ENCODE measurements at places on chromosomes 16 and 17.

DNA sequence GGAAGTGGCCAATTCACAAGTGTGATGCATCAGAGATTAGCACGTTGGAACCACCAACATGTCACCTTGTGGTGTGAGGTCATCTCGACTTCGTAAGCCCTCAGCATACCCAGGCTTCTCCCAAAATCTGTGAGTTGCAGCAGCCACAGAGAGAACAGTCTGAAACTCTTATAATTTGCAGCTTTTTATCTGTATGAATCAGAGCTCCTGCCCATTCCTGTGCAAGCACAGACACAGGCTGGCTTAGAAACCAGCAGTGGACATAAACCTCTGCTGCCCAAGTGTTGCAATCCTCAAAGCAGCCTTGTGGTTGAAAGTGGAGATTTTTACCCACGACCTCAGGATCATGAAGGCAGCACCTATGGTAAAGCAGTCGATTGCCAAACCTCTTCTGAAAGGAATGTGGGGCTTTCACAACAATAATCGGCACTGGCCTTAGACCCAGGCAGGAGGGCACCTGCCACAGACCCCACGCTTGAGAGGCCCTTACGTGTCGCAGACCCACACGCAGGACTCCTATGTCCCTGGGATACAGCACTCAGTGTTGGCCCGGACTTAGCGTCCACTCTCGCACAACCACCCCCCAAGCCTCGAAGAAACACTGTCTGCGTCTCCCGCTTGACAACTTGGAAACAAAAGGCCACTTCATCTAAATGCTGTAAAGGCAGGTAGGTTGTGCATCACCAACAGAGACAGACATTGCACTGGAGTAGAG, 24.5 kb upstream of the OSGIN1 start:
- no peak overlapping the region for H3K4me3 ChIP-seq
- no peaks in the 10 kb centered on the region for H3K27me3 ChIP-seq
- no peaks in the 10 kb centered on the region for H3K4me1 ChIP-seq
- no peak overlapping the region for H3K27ac ChIP-seq
- no peaks in the 10 kb centered on the region for H3K36me3 ChIP-seq

DNA sequence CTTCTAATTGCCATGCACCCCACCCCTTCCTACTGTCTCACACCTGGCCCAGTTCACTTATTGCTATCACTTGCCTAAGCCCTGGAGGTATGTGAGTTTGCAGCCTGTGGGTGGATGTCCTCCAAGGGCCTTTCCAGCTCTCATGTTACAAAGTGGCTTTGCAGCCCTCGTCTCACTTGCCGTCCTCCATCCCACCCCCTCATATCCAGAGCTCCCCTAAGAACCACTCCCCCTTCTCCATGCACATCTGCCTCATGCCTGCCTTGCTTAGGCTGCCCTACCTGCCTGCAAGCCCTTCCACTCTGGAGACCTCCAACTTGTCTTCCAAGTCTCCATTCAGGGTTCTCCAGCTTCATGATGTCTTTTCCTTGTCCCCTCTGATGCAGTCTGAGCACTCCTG, 119.4 kb upstream of the NLRP1 start:
- no peak overlapping the region for H3K4me3 ChIP-seq
- DNase-seq: no peak
- H3K4me1 ChIP-seq: no peaks in the 10 kb centered on the region
- no peak overlapping the region for H3K27ac ChIP-seq

DNA sequence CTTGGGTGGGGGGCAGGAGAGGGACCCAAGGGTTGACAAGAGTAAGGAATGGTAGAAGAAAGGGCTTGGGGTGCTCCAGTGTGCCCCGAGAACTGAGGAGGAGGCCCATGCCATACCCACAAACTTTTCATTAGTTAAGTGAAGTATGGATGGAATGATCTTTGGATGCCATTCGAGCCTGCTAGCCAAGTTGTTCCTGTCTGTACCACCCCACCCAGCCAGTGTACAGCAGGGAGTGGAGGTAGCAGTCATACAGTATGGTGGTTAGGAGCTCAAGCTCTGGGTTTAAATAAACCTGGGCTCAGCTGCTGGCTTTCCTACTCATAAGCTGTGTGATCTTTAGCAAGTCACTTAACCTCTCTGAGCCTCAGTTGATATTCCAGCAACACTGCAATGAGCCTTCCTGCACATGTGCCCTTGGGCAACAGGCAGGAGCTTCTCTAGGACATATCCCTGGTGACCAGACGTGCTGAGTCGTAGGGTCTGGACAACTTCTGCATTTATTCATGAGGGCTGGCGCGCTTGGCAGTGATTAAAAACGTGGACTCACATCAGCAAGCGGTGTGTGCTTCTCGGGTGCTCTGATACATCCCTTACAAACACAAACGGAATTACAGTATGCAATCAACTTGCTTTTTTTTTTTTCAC, 22.9 kb downstream of the ITPRIPL2 start:
- no peak for DNase-seq
- H3K4me3 ChIP-seq: no peak overlapping the region
- no peaks in the 10 kb centered on the region for H3K36me3 ChIP-seq
- no peak overlapping the region for H3K27ac ChIP-seq

DNA sequence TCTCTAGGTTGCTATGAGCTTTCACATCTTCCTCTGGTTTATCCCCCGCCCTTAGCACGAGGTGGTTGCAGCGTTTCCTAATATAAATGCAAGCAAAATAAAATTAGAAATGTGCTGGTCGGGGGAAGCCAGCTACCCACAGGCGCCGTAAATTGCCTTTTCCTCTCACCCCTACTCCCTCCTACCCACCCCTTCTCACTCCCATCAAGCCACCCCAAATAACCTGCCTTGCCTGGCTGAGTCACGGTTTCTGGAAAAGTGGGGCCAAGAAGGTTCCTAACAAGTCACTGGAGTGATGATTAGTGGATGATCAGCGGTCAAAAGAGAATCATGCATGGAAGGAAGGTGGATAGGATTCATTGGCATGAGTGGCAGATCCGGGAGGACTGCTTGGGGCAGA, 120.9 kb upstream of the RBFOX1 start:
- no peaks in the 10 kb centered on the region for H3K27me3 ChIP-seq
- H3K27ac ChIP-seq: no peak overlapping the region
- H3K4me3 ChIP-seq: no peak overlapping the region
- no peak for DNase-seq
- no peaks in the 10 kb centered on the region for H3K4me1 ChIP-seq
- H3K36me3 ChIP-seq: no peaks in the 10 kb centered on the region

GRCh38 chr17:42126836-42127235, 4.2 kb downstream of the HSPB9 start:
- DNase-seq: no peak
- no peak overlapping the region for H3K4me3 ChIP-seq
- H3K27ac ChIP-seq: no peak overlapping the region

DNA sequence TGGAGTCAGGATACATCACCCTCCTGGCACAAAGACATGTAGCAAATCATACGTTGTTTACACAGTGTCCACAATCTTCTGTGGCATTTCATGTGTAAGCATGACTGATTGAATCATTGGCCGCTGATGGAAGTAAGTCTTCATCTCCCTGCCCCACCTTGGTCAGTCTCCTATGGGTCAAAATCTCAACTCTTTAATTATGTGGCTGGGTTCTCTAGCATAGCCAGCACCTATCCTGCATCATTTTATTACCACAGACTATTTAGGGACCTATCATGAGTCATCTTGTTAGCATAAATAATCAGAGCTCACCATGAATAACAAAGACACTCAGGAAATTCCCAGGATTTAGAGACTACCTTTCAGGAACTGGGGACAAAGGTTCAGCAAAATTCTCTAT, 15.9 kb downstream of the TANC2 start:
- H3K36me3 ChIP-seq: no peaks in the 10 kb centered on the region
- no peak overlapping the region for H3K27ac ChIP-seq
- no peak overlapping the region for H3K4me3 ChIP-seq
- H3K27me3 ChIP-seq: no peaks in the 10 kb centered on the region
- no peak for DNase-seq

DNA sequence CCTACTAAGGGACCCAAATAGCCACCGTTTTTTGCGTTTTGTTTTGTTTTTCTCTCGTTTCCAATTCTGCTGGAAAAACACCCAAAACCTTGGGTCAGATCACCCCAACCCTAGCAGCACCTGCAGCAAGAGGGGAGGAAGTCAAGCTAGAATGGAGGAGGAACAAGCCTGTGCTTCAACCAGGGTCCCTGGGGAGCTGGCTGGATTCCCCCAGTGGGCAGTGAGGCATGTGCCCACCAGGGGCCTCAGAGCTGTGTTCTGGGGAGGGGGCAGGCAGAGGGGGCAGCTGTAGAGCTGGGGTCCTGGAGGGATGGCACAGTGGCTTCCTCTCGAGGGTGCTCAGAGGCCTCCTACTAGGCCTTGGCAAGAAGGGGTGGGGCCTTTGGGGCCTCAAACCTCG, 6.5 kb downstream of the CD79B start:
- no peaks in the 10 kb centered on the region for H3K27me3 ChIP-seq
- H3K4me1 ChIP-seq: peaks cover 3% of the 10 kb centered on the region
- peaks cover 4% of the 10 kb centered on the region for H3K36me3 ChIP-seq
- H3K4me3 ChIP-seq: no peak overlapping the region

DNA sequence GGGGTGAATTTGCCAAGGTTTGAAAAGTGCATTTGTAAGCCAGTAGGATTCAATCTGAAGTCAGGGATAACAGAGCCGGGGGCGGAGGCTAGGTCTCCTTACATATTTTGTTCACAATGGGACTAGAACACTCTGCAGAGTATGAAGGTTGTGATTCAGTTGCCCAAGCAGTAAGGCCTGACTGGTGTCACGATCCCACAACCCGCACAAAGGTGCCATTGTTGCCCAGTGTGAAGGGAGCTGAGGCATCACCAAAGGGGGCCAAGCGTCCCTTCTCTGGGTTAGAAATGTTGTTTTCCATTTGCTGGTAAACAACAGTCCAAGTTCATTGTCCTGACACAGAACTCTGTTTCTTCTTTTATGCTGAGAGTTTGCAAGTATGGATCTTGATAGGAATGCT, 471.8 kb downstream of the MAF start:
- H3K4me3 ChIP-seq: no peak overlapping the region
- no peak overlapping the region for H3K27ac ChIP-seq
- no peak for DNase-seq
- H3K4me1 ChIP-seq: no peaks in the 10 kb centered on the region
- no peaks in the 10 kb centered on the region for H3K27me3 ChIP-seq
- H3K36me3 ChIP-seq: no peaks in the 10 kb centered on the region

DNA sequence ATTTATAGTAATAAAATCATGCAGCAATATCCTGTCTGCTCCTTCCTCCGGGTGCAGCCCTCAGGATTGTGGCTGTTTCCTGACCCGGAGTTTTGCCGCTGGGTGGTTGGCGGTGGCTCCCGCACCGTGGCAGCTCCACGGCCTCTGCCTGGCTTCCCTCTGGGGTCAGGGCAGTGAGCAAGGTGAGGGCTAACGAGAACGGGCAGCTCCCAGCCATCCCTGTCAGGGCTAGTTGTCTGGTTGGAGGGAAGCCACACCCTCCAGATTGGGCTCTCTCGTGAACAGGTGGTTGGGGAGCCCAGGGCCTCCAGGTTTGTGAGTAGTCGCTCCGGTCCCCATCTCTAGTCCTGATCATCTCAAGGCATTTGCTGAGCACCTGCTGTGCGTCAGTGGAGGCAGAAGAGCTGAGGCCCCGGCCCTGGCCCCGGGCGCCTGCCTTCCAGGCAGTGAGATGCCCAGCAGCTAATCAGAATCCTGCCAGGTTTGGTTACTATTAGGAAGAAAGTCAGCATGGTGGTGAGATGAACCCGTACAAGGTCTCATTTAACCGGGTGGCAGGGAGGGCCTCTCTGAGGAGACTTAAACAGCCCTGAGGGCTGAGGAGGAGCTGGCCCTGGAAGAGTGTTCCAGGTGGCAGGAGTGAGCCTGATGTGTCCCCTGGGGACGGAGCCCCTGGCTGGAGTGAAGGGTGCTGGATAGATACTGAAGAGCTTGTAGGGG, 2.3 kb upstream of the NUDT16L1 start:
- H3K27me3 ChIP-seq: no peaks in the 10 kb centered on the region
- no peak for DNase-seq
- H3K4me3 ChIP-seq: peak overlapping the region; percentile 60

DNA sequence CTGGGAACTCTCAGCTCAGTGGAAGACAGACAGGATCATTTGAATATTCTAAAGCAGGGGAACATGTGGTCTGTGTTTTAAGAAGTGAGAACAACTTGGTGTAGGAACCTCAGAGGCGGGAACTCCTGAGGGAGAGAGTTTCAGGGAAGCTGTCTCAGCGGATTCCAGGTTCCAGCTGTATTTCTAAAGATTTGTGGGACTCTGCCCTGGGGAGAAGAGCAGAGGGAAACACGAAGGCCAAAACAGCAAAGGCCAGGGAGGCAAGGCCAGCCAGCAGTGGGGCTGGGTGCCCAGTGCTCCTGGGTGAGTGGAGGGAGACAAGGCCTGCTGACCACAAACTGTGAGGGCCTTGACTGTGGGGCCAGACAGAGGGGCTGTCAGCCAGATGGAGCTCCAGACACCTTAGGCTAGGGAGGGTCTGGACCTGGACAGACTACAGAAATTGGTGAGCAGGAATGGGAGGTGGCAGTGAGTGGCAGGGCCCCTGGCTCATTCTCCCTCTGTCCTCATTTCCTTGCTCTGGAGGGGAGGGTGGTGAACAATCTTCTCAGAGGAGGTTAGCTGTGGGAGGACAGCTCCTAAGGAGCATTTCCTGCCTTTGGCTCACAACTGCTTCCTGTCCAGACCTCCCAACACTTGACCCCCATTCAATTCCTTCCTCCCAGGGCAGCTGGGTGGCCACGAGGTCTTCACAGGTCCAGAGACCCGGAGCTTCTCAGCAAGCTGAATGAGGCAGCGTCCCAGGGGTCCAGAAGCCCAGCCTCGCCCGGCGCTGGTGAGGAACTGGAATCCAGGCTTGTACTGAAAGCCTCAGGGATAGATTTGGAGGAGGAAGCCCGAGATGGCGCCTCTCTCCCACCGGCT, 21.0 kb upstream of the FZD2 start:
- peaks cover 4% of the 10 kb centered on the region for H3K27me3 ChIP-seq
- H3K4me1 ChIP-seq: peaks cover 7% of the 10 kb centered on the region
- no peak overlapping the region for H3K27ac ChIP-seq
- H3K36me3 ChIP-seq: no peaks in the 10 kb centered on the region
- no peak overlapping the region for H3K4me3 ChIP-seq

- no peaks in the 10 kb centered on the region for H3K4me1 ChIP-seq
- H3K36me3 ChIP-seq: no peaks in the 10 kb centered on the region
- DNase-seq: no peak
- no peak overlapping the region for H3K4me3 ChIP-seq
Observed at GRCh38 chr16:26717826-26718225, 348.9 kb upstream of the C16orf82 start.

DNA sequence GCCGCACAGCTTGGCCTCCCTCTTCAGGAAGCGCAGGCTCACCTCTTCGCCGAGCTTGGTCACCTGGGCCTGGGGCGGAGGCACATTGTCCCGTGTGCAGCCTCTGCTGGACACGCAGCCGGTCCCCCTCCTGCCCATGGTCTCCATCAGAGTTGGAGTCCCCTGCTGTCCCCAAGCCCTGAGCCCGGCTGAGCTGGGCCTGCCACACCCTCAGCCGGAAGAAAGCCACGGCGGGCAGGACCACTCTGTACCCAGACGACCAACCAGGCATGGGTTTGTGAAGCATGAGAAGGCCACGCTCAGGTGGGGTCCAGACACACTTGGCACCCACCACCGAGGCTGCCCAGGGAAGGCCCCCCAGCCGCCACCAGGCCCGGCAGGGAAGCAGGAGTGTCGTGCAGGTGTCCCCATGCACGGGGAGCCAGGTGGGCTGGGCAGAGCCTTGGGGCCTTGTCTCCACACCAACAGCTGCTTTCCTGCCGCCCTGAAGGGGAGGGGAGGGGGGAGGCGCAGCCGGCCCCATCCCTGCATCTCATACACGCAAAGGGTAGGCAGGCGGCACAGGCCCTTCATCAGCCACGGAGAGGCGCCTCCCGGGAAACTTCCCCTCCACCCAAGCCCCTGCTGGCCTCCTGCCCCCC, 5.2 kb downstream of the CCDC154 start:
- no peaks in the 10 kb centered on the region for H3K4me1 ChIP-seq
- H3K4me3 ChIP-seq: no peak overlapping the region
- no peak overlapping the region for H3K27ac ChIP-seq
- H3K36me3 ChIP-seq: no peaks in the 10 kb centered on the region

Measured in T-helper 2 cell treated with Interferon-gamma antibody and Interleukin-4, amounts not matched to agents 5 μg/mL and 100 μg/mL, for 36 hours (primary cell).